ENCODE measurements at places on chromosomes 6 and 20.

DNA sequence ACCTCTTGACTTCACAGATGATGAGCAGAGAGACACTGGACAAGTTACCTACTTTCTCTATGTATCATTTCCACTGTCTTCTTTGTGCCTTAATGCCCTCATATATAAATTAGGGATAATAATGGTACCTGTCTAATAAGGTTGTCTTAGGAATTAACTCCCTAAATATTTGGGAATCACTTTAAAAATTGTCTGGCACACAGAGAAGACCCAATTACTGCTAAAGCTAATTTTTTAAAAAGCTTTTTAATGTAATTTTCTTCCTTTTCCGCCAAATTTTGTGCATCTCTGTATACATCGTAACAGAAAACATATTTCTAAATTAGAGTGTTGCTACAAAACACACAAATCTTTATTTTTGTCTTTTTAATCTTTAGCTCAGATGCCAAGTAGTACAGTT lies 816.8 kb upstream of the ADGRB3 start:
- no peak for DNase-seq

GRCh38 chr20:25587536-25587935 lies 2.2 kb upstream of the NINL start:
- no peak for DNase-seq

GRCh38 chr20:51236421-51236820 lies 213.5 kb upstream of the KCNG1 start:
- no peak for DNase-seq

DNA sequence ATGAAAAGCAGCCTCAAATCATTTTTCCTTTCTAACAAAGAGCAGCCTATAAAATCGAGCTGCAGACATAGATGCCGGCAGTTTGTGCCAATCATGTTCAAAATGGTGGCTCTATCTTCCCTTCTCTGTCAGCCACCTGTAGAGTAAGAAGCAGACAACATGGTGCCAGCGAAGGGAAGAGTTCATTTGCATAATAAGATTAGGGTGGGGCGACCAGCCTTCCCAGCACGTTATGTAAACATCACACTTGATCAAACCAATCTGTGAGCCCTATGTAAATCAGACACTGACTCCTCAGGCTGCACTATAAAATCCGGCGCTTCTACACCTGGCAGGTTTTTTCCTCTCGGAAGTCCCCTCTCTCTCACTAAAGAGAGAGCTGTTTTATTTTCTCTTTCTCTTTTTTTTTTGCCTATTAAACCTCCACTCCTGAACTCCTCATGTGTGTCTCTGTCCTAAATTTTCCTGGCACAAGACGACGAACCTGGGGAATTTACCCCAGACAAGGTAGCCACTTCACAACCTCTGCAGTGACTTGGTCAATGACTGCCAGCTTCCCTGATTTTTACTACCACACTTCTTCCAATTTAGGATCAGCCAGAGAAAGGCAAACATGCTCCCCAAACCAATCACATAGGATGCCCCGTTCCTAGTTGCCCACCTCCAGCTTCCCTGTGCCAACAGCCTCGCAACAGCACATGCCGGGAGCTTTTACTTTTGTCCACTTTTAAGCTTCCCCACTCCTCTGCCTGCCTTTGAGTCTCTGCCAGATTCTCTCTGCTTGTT lies 12.9 kb downstream of the TPMT start:
- no peak for DNase-seq

- peak; percentile 65 for DNase-seq
Measured at GRCh38 chr6:43247114-43247999, 4.1 kb downstream of the TTBK1 start.

DNA sequence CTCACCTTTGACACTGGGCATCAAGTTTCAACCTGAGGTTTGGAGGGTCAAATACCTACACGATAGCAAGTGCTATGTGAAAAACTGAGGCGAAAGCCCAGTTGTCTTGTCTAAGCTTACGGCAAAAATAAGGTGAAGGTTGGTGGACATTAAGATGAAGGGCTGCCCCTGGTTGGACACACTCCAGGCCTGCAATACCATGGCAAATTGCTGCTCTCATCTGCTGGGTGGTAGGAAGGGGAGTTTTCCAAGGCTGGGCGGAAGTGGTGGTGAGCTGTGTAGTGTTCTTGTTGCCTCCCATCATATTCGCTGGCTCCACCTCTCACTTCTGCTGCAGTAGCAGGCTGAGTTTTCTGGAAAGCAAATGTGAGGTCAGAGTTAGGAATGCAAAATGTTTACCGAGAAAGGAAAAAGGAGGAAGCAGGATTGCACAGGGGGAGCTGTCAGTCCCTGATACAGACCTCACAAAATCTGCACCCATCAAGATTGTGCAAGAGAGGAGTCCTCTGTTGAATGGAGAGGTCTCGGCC lies 33.7 kb downstream of the SCP2D1 start:
- no peak for DNase-seq

GRCh38 chr6:153790876-153791473 lies 248.1 kb upstream of the OPRM1 start:
- DNase-seq, result no peak

DNA sequence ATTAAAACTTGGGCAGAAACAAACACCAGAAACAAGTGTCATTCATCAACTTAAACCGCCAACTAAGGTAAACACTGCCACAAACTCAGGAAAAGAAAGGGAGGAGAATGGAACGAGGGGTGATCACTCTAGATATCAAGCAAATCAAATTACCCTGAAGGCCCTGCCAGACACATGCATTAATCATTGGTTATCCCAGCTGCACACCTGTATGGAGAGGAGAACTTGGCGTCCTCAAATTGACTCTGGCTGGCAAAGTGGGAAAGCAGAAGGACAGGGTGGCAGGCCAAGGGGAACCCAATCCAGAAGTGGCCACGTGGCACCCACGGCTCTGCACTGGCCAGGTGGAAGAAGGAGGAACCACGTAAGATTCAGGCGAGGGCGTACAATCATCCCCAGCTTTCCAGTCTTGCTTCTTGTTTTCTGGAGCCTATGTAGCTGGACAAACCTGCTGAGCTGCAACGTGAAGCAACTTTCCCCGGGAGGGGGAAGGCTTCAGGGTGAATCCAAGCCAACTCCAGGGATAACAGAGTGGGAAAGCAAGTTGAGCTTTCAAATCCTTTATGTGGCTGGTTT lies 156.2 kb upstream of the JARID2 start:
- peak; percentile 70 for DNase-seq

DNA sequence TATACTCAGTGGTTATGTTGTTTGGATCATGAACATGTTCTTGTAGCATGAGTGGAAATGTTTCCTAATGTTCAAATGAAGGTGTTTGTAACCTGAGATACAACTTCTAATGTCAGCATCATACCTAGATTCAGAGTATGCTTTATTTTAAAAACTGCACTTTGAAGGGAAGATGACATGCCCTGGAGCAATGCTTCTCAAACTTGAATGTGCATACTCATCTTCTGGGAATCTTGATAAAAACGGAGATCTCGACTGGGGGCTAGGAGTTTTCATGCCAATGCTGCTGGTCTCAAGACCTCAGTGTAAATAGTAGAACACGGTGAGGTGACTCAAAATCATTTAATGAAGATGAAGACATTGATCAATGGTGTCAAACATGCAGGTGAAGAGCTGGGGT lies 440.0 kb upstream of the NOX3 start:
- DNase-seq, result no peak

Measured in HL-60 (cell line).